Sciatic nerve (tissue), 2 donors: ENCODE measurements at places on chromosomes 2 and 18. TPM values are rescaled to one million over a fixed set of nuclear protein-coding genes. Genes with fewer than 3 reads are reported as not detected.

The LAPTM4A gene
- total RNA-seq: 253 TPM

The GCKR gene
- 0.71 TPM for total RNA-seq

GRCh38 chr2:232523682-232524597, 2.0 kb upstream of the CHRND start:
- no peak for DNase-seq

- DNase-seq: no peak
Measured at GRCh38 chr2:158305501-158305900, 151.1 kb downstream of the CCDC148 start.

- no peak for DNase-seq
Measured at GRCh38 chr2:21646345-21646744, 522.6 kb downstream of the TDRD15 start.

GRCh38 chr2:23574919-23575654, 190.1 kb downstream of the KLHL29 start:
- DNase-seq: no peak

DNA sequence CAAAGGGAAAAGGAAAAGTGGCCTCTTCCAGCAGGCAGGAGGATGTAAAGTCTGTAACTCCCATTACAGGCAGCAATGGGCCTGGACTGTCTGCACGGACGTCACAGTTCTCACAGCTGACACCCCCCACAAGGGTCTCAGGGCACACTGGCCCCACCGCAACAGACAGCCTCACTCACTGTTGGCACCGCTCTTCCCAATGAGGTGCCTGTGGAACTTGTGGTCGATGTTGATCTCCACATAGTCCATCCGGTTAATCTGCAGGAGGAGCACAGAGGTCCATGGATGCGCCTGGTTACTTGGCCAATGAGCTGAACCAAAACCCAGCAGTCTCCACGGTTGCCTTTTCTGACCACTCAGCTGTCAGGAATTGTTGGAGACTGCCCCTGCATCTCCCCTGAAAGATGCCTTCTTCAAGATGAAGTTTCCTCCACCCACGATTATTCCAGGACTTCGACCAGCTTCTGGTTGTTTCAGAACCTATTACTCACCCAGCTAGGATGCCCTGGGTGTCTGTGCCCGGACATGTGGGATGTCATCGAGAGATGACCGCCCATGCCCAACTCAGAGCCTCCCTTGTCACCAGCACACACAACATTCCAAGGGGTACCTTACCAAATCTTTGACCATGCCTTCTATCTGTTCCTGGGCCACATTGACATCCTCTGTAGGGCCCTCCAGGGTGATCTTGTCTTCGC, 62.5 kb downstream of the HDLBP start:
- DNase-seq: peak; percentile 32

- DNase-seq: no peak
Measured at GRCh38 chr2:16890081-16890480, 224.4 kb upstream of the CYRIA start.

- no peak for DNase-seq
Measured at GRCh38 chr2:174632841-174633622, 35.4 kb upstream of the WIPF1 start.

DNA sequence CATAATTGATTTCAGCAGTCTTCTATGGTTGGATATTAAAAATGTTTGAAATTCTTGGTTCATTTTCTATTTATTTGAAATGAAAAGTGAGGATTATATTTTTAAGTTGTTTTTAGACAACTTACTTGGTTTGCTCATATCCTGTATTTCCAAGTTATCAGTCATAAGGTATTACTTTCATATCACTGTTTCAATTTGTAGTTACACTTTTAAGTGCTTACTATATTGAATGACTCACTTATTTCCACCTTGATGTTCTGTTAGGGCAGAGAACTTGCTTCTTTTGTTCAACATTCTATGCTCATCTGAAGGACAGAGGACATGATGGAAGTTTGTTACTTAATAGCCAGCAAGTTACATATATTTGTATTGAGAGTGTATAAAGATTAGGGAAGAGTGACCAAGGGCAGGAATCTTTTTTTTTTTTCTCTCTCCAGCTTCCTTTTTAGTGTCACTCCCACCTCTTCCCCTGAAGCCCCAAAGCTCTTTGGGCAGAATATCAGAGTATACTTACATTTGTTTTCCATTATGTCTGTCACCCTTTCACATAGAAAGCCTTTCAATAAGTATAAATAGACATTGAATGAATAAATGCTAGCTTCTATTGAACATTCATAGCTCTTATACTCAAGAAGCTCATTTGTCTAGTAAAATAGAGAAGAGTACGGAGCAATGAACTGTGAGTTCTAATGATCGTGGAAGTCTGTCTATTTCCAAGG, 28.1 kb downstream of the PIK3C3 start:
- no peak for DNase-seq
